Suppressor macrophage (primary cell): ENCODE measurements at places on chromosomes 11 and 22.

DNA sequence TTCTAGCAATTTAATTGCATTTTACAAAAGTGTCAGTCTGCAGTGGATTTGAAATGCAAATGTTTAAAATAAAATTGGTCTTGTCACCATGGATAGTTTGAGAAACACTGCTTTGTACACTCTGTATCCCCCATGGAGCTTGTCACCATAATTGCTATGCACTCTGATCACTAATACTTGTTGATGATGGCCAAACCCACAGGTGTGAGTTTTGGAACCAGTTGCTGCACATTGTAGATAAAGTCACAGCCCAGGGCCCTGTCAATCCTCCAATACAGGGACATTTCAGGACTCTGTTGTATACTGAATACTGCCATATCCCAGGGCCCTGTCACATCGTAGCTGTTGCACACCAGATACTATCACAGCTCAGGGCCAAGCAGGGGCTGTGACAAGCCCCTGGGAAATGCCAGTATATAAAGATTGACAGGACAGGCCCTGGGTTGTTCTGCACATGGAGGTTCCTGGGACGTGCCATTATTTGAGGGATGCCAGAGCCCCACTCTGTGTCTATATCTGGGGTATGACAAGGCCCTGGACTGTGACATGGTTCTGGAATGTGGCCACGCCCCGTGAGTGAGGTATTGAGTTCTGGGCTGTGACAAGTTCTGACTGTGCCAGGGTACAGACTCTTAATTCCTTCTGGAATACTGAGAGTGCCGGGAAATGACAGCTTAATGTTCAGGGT is 27.9 kb upstream of the SMPD1 start:
- DNase-seq, result no peak

GRCh38 chr22:41951898-41952474 is at the start of gene SMIM45:
Gene SMIM45, plus strand, starts transcription at chr22:41952150.
- DNase-seq, result no peak

DNA sequence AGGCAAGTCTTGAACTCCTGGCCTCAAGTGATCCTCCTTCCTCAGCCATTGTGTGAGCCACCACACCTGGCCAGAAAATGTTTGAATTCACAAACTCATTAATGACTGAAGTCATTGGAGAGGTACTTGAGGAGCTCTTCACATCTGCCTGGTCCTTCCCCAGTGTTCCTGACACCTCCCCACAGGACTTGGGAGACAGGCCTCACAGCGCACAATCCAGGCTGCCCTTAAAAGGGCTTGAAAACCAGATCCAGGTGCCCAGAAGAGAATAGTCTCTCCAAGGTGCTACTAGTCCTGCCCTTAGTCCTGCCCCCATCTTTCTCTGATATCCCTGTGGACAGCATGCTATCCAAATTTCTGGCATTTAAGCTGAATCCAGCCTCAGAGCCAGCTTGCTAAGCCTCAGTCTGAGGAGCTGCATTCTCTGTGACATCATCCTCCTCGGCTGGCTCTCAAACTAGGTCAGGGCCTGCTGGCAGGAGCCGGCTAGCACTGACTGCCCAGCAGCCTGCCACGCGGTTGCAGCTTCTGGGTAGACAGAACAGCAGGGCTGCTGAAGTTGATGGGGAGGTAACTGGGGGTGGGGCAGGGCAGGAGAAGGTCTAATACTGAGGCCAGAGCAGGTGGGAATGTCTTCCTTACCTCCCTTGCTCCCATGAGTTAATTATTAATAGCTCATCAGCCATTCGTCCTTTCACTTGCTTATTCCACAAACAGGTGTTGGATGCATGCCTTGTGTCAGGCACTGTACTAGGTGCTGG is 35.3 kb upstream of the NECTIN1 start:
- no peak for DNase-seq

GRCh38 chr11:6563121-6563619 is 40.2 kb downstream of the RRP8 start:
- DNase-seq, result no peak

DNA sequence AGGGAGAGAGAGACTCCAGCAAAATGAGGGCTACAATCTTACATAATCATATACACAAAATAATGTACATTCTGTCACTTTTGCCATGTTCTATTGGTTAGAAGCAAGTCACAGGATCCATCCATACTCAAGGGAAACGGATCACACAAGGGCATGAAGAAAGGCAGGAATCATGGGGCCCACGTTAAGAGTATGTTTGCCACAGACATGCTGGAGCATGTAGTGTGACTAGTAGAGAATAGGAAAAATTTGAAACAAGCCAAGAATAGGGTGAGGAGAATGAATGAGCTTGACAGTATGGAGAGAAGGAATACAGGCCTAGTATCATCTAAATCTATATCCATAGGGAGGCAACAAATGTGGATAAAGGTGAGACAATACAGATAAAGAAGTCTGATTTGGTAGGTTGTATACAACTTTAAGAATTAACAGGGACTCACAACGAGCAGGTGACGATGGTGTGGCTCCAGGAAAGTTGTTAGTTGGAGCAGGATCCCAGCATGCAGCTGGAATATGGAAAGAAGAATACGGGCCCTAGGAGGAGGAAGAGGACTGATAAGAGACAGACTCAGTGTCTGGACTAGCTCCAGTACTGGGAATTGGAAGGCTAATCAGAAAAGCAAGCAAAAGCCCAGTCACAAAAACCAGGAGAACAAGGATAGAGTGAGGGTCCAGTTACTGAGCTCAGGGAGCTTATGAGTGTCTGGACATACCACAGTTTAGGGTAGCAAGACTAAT is 301.7 kb upstream of the PITPNB start:
- DNase-seq, result no peak

- DNase-seq, result no peak
Measured at GRCh38 chr11:135019899-135020298, 607.9 kb upstream of the B3GAT1 start.

DNA sequence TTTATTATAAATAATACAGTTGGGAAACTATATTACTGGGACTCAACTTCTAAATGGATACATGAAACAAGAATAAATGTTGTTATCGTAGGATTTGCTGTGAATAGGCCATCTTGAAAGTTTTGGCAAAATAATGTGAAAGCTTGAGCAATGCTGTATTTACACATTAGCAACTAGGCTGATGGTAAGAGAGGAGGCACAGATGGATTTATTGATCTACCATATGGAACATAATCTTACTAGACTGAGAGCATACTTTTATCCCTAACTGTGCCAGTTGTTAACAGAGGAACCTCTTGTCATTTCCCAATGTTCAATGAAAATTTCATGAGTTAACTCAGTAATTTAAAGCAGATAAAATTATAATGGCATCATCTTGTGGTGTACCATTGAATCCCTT is 22.8 kb downstream of the APIP start:
- DNase-seq, result no peak

- DNase-seq, result no peak
Measured at GRCh38 chr11:110453684-110454354, 24.1 kb downstream of the FDX1 start.

- DNase-seq, result no peak
Measured at GRCh38 chr11:113562981-113563461, 87.8 kb upstream of the DRD2 start.

DNA sequence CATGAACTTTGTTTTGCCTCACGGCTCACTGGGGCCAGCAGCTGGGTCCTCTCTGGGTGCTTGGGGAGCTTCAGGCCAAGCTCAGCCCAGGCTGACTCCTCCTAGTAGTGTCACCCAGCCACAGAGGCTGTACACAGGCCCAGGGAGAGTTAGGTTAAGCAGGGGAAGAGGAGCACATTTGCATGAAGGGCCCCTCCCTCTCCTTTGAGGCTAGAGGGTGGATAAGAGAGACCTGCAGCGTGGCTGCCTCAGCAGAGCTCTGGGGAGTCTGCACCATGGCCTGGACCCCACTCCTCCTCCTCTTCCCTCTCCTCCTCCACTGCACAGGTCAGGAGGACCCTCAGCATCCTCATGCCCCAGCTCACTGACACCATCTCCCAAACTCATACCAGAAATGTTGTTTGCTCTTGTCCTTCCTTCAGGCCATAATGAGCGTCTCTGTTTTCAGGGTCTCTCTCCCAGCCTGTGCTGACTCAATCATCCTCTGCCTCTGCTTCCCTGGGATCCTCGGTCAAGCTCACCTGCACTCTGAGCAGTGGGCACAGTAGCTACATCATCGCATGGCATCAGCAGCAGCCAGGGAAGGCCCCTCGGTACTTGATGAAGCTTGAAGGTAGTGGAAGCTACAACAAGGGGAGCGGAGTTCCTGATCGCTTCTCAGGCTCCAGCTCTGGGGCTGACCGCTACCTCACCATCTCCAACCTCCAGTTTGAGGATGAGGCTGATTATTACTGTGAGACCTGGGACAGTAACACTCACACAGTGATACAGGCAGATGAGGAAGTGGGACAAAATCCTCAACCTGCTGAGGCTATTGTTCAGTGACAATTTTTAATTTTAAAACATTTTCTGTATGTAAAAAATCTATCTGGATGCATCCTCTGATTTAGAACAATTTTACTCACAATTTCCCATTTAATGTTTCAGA is 82.4 kb upstream of the VPREB1 start:
- no peak for DNase-seq

DNA sequence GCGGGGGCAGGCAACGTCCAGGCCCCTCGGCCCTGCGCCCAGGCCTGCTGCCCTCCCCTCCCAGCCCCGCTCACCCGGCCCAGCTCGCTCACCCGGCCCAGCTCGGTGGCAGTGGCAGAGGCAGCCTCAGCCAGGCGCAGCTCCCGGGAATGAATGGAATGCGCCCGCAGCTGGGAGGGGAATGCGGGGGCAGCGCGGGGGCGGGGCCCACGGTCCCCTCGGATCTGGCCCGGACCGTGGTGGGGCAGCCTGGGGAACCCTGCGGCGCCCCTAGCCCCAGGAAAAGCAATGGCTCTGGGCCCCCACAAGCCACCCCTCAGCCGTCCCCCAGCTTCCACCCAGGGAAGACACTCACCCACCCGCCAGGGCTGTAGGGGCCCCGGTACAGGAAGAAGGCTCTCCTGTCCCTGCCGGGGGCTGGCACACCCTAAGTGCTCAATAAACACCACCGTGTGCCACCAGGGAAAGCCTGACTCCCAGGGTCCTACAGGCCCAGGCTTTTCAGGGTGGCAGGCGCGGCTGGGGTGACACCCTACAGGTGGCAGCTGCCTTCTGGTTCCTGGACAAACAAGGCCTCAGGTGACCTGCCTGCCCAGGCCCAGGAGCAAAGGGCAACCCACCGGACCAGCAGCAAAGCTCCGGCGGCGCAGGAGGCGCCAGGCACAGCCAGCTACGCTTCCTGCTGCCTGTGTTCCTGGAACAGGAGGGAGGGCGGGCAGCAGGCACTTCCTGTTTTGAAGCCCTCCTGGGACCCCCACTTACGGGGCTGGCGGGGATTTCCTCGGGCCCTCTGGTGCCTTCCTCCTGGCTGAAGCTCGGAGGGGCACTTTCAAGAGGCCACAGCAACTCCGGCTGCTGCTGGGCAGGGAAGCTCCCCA is 13.8 kb downstream of the PLXNB2 start:
- DNase-seq, result peak; percentile 51

GRCh38 chr11:128290106-128290840 is 297.1 kb downstream of the ETS1 start:
- peak; percentile 74 for DNase-seq

DNA sequence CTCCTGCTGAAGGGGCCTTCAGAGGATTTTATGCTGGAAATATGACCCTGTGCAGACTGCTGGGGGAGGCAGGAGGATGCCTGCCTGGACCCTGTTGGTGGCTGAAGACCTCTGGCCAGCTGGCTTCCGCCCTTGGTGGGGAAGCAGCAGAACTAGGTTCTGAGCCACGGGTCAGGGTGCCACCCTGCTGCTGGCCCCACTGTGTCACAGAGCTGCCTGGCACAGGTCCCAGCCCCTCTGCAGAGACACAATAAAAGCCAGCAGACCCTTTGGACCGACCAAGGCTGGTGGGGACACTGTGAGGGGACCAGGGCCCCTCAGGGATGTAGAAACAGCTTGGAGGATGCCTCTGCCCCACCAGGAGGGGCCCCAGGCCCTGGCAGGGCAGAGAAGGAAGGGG is 6.9 kb upstream of the SREBF2 start:
- DNase-seq, result no peak

- DNase-seq, result peak; percentile 18
Measured at GRCh38 chr11:45092404-45092785, 54.0 kb upstream of the PRDM11 start.

DNA sequence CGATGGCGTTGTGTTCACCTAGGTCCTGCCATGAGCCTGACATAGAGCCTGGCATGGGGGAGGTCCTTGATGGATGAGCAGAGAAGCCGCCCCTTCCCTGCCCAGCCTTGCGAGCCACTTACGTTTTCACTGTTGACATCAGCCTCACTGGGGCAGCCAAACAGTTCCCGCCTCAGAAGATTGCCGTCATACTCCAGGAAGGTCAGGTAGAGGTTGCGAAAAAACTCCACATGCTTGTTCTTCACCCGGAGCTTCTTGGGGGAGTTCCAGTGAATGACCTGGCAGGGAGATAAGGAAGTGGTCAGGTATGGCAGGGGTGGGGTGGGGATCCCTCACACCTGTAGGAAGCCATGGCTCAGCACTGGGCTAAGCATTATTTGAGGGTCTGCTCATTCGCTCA is 279.3 kb upstream of the SYN3 start:
- DNase-seq, result no peak

- DNase-seq, result no peak
Measured at GRCh38 chr22:49119551-49119952, 708.1 kb downstream of the BRD1 start.

DNA sequence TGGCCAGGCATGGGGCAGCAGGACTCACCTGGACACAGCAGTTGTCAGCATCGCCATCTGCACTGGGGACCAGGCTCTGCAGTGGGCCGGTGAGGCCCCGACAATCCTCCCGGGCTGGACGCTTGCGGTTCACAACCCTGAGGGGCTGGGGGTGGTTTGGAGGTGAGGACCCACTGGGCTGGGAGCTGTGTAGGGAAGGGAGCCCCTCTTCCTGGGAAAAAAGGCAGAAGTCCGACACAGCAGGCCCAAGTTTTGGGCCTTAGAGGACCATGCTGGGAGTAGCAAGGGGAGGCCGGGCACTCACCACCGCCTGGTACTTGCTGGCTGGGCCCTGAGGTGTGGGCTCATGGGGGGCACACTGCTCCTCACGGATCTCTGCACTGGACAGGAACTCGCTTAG is 39.8 kb upstream of the KCNJ11 start:
- no peak for DNase-seq

GRCh38 chr11:1566381-1567051 is 5.6 kb downstream of the DUSP8 start:
- DNase-seq, result no peak

GRCh38 chr11:67302571-67303131 is 679 bp upstream of the SSH3 start:
- no peak for DNase-seq

GRCh38 chr11:44829838-44830237 is 103.1 kb downstream of the TSPAN18 start:
- DNase-seq, result peak; percentile 75

- DNase-seq, result no peak
Measured at GRCh38 chr11:47403571-47403970, 4.8 kb upstream of the SLC39A13 start.

- no peak for DNase-seq
Measured at GRCh38 chr22:37026325-37026724, 6.8 kb downstream of the MPST start.

- no peak for DNase-seq
Measured at GRCh38 chr11:15565880-15566279, 451.2 kb downstream of the INSC start.

- DNase-seq, result no peak
Measured at GRCh38 chr11:69290806-69291205, 3.1 kb upstream of the MYEOV start.
